Dorsolateral prefrontal cortex (tissue), 122 donors: ENCODE measurements at places on chromosomes 1 and 21. TPM values are rescaled to one million over a fixed set of nuclear protein-coding genes. Genes with fewer than 3 reads are reported as not detected.

DNA sequence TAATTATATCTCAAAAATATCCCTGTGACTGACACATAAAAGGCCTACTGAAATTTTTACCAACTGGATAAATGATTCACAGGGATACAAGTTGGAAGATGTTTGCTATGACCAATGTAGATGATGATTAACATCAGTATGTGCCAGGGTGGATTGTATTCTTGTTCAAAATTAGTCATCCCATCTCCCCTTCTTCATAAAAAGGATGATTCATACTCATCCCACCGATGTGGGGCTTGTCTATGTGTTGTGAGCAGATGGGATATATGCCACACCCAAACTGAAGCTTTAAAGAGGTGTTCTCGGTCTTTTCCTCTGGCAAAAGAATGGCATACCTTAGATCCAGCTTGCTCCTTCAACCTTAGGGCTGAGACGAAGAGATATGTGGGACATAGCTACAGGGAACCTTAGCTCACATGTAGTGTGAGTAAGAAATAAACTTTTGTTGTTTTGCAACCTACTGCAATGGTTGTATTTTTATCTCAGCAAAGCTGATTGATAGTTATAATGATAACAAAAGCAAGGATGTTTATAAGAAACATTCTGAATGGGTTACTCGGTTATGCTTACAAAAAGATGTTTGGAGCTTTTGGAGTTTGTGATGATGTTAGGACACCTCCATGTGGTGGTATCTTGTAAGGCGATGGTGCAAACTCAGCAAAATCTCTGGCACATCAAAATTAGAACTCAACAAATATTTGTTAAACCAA, 29.4 kb downstream of the SPATA17 start:
- DNase-seq: no peak

GRCh38 chr1:28812669-28813468, 899 bp downstream of the OPRD1 start:
- peak; percentile 15 for DNase-seq

GRCh38 chr1:36847761-36848160, 186.6 kb downstream of the GRIK3 start:
- no peak for DNase-seq

DNA sequence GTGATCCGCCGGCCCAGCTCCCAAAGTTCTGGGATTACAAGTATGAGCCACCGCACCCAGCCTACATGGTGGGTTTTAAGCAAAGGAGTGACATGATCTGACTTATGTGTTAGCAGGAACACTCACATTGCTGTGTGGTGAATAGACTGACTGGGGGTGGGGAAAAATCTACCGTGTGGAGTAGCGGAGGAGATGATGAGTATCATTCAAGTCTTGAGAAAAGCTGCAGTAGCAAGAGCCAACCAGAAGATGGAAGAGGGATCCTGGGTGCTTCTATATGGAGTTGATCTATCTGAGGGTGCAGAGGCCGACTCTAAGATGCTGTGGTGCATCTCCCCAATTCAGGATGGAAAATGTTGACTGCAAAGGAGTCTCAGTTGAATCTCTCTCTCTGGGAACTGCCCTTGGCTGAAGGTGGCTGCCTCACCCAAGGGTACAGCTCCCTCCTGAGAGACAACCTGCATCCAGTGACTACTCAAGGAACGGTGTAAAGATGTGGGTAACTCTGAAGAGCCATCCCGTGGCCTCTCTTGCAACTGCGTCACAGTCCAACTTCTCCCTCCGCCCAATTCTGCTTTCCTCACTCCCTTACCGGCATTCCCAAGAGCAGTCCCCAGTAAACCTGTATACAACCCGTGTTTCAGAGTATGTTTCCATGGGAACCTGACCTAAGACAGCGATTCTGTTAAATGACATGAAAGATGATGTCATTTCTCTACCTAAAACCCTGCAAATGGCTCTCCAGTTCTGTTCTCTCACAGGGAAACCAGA, 7.4 kb upstream of the B3GALNT2 start:
- no peak for DNase-seq

DNA sequence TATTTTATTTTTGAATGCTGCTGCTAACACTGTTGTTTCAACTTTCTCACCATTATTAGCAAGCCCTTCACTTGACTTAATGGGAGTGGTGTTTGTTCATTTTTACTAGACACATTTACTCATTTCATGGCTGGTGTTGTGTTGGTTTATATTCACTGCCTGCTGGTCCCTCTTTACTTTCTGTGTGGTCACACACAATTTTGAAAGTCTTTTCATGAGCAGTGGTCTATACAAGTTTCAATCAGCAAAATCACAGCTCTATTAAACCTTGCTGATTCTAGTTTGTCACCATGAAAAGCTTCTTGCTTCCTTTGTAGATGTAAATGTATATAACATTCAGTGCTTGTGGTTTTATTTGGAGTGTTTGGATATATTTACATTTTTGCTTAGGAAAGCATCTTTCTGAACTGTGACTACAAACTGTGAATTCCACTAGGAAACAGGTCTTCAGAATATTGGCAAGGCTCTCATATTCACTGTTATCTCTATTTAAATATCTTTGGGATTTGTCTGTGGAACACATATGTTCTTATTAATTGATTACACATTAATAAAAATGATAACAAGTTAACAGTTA, 22.8 kb downstream of the ATP6V1G3 start:
- DNase-seq: no peak

DNA sequence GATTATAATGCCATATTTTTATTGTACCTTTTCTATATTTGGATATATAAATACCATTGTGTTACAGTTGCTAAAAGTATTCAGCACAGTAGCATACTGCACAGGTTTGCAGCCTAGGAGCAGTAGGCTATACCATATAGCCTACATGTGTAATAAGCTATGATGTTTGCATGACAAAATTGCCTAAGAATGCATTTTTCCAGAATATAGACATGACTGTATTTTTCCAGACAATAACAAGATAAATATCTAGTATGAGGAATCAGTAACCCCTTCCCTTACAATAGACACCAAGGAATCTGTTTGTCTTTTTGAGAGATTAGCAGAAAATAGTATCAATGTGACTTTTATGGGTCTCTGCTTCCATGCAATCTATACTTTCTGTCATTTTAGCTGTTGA, 228.6 kb downstream of the GRIK1 start:
- no peak for DNase-seq

GRCh38 chr1:23593556-23594148, 34.4 kb upstream of the ID3 start:
- no peak for DNase-seq

DNA sequence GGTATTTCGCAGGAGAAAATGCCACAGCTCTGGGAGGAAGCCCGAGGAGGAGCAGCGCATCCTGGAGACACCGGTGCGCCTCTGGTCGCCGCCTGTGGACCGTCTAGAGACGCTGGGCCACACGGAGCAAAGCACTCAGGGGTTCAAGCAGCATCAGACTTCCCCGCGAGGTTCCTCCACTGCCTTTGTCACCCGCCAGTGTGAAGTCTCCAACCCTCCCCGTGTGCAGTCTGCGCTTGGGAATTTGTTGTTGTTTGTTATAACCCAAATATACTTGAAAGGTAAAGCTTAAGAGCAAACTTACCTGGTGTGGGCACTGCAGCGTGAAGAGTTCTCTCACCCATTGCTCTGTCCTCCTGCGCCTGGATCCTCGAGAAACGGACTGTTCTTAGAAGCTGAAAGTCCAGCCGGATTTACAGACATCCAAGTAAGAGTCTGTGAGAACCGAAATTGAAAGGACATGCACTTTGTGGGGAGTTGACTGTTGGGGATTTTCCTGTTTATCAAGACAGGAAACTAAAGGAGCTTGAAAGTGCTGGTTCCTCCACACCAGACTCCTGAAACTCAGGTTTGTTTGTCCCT, at the start of gene GBP4:
Gene GBP4 (minus strand): TSS at position 452 of the 582 bp plus-strand sequence. CDS start 108 bp downstream, at position 344.
- DNase-seq: no peak

DNA sequence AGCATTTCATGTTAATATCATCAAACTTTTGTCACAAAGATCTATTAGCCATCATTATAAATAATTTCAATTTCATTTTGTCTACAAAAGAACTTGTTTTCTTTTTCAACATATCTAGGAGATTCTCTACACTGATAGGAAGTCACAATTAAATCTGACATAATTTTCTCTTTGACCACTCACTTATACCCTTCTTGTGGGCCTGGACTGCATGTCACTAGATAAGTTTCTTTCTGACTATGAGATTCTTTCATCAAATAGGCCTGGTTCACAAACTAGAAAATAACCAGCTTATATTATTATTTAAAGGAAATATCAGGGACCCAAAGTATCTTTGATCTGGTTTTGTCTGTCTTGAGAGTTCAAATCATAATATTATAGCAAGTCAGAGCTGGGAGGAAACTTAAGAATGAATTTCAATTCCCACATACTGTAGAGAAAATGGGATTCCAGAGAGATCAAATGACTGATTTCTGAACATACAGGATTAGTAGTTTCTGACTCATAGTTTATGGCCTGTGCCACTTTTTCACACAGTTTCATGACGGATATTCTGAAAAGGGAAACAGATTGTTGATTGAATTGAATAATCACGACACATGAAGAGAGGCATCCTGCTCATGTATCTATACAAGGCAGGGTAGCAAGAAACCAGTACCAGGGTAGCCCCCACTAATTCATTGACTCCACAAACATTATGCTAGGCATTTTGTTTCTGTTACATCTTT, 355.8 kb downstream of the GPATCH2 start:
- DNase-seq: no peak

GRCh38 chr1:39625462-39626273, 13.8 kb downstream of the HEYL start:
- peak; percentile 59 for DNase-seq

- DNase-seq: no peak
Measured at GRCh38 chr1:27068922-27069321, 56.3 kb upstream of the TENT5B start.

DNA sequence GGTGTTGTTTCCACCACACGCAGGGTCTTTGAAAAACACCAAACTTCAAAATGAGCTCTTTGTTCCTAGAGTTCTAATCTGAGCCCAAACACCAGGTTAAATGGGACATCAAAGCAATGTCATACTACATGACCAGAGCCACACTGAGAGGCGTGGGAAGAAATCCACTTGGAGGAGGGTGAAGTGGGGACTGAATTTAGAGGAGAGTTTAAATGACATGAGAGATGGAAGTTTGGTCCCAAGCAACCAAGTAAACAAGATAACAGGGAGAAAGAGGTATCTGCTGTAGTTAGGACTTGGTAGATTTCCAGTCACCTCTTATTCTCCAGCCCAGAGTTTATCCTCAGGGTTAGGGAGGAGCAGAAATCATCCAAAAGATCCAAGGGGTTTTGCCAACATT, 290.9 kb upstream of the FAM78B start:
- DNase-seq: no peak

The CD164L2 gene
- 1.3 TPM for total RNA-seq

The HFM1 gene
- total RNA-seq: 3.1 TPM
